ENCODE measurements at places on chromosomes 6 and 20.
A peak's percentile ranks its signal among the peaks of the same experiment; 100 is the strongest.

- DNase-seq = no peak
Measured at GRCh38 chr20:32534661-32535240, 50.4 kb downstream of the NOL4L start.

- DNase-seq = no peak
Measured at GRCh38 chr6:137323860-137324259, 104.7 kb upstream of the IFNGR1 start.

GRCh38 chr6:139654888-139655782 lies 280.7 kb upstream of the CITED2 start:
- peak; percentile 61 for DNase-seq

GRCh38 chr6:166849749-166850183 lies 106.6 kb downstream of the RNASET2 start:
- DNase-seq = no peak
